Astrocyte of the spinal cord (primary cell): ENCODE measurements at places on chromosomes 11 and 22.

GRCh38 chr11:19574916-19575315 is 137.7 kb upstream of the NAV2 start:
- no peak for DNase-seq

- DNase-seq = no peak
Observed at GRCh38 chr22:31233001-31233400, 20.9 kb downstream of the LIMK2 start.

DNA sequence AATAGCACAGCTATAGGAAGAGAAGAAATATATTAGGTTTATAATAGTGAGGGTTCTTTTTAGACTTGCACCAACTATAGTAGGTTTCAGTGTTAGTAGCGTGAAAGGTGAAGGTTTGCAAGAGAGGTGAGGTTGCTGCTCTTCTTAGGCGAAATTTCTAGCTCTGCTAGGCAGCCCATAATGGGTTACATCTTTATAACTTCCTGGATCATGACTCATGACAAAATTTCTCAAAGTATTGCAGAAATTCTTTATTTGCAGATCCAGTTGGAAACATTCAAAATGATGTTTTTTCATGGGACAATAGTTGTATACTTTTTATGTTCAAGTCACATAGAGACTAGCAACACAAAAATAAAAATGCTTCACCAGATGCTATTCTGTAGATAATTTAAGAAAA is 260.0 kb downstream of the SOX6 start:
- peak; percentile 22 for DNase-seq

DNA sequence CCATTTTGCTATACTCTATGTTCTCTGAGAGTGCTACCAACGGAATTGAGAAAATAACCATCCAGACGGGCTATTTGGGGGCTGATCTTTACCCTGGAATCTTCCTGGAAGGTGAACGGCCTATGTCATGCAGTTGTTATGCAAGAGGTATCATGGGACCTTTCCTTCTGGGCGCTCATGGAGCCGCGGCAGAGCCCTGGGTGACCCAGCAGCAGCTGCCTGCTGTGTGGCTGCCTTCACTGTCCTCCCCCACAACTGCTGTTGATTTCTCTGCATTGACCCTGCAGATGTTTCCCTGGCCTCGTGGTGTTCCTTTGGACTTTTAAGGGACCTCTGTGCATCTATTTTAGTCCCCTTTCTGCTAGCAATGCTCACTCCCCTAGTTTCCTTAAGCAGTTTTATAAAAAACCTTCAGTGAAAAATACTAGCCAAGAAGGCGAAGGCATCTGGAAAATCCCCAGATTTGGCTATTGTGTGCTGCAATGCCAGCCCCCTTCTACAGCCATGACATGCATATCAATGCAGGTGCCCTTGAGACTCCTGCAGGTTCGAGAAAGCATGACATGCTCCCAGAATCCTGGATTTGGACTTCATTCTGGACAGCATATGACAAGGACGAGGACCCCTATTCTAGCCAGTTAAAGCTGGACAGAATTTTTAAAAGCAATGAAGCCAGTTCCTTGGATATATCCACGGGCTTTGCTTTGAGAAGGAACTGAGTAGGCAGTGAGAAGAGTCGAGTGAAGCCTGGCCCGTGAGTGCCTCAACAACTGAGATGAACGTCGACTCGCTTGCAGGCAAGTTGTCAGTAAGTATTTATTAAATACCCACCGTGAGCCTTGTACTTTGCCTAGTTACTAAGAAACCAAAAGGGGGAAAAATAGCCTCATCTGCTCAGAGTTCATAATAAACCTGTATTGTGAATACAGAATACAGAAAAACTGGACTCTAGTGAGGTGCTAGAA is at the start of gene SLC25A18:
TSS of gene SLC25A18 (plus strand) at position 593 of the 965 bp plus-strand sequence. CDS start 16,447 bp downstream, outside the sequence.
- DNase-seq = no peak
